ENCODE measurements at places on chromosomes 13 and 19. TPM values are rescaled to one million over a fixed set of nuclear protein-coding genes. Genes with fewer than 3 reads are reported as not detected.

GRCh38 chr19:46393456-46394401 lies 19.6 kb downstream of the CCDC8 start:
- no peaks in the 10 kb centered on the region for H3K27me3 ChIP-seq
- H3K27ac ChIP-seq: no peak overlapping the region
- no peak overlapping the region for H3K4me3 ChIP-seq
- H3K36me3 ChIP-seq: peaks cover 28% of the 10 kb centered on the region

KIRREL2 gene
- not detected for total RNA-seq

C1QTNF9 gene
- total RNA-seq: not detected

GRCh38 chr19:55913643-55914268 lies 18.4 kb downstream of the NLRP13 start:
- H3K27ac ChIP-seq: no peak overlapping the region
- H3K4me1 ChIP-seq: no peaks in the 10 kb centered on the region
- DNase-seq: no peak
- no peak overlapping the region for H3K4me3 ChIP-seq

GRCh38 chr13:106415971-106416370 lies 119.5 kb downstream of the EFNB2 start:
- no peak overlapping the region for H3K4me3 ChIP-seq
- DNase-seq: no peak
- no peaks in the 10 kb centered on the region for H3K36me3 ChIP-seq
- H3K4me1 ChIP-seq: peaks cover 12% of the 10 kb centered on the region

USF2 gene
- total RNA-seq: 105 TPM

ZFP28 gene
- total RNA-seq: 11.1 TPM

GRCh38 chr13:92260363-92260762 lies 861.9 kb downstream of the GPC5 start:
- no peak for DNase-seq
- peaks cover 10% of the 10 kb centered on the region for H3K4me1 ChIP-seq
- H3K4me3 ChIP-seq: no peak overlapping the region
- H3K36me3 ChIP-seq: no peaks in the 10 kb centered on the region
- no peaks in the 10 kb centered on the region for H3K27me3 ChIP-seq

OR7C1 gene
- under 0.01 TPM for total RNA-seq

GRCh38 chr13:91126806-91127205 lies 220.7 kb upstream of the MIR17HG start:
- no peaks in the 10 kb centered on the region for H3K36me3 ChIP-seq
- H3K27ac ChIP-seq: no peak overlapping the region
- no peaks in the 10 kb centered on the region for H3K27me3 ChIP-seq
- no peaks in the 10 kb centered on the region for H3K4me1 ChIP-seq
- DNase-seq: no peak

DNA sequence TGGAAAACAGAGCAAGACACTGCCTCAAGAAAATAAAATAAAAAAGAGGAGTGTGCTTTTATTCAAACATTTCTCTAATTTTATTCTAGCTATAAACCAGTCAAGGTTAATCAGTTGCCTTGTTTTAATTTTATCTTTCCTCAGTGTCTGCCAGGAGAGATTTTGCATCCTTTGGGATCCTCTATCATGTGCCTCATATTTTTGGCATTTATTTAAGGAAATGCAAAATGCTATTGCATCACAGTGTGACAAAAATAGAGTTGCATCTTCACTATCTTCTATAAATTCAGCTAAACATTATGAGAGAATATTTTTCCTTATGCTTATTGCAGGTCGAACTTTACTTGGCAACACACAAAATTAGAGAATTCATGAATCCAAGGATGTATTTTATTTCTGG lies 639.0 kb upstream of the KLF12 start:
- no peak for DNase-seq
- H3K27ac ChIP-seq: no peak overlapping the region
- H3K4me3 ChIP-seq: no peak overlapping the region
- no peaks in the 10 kb centered on the region for H3K36me3 ChIP-seq

DNA sequence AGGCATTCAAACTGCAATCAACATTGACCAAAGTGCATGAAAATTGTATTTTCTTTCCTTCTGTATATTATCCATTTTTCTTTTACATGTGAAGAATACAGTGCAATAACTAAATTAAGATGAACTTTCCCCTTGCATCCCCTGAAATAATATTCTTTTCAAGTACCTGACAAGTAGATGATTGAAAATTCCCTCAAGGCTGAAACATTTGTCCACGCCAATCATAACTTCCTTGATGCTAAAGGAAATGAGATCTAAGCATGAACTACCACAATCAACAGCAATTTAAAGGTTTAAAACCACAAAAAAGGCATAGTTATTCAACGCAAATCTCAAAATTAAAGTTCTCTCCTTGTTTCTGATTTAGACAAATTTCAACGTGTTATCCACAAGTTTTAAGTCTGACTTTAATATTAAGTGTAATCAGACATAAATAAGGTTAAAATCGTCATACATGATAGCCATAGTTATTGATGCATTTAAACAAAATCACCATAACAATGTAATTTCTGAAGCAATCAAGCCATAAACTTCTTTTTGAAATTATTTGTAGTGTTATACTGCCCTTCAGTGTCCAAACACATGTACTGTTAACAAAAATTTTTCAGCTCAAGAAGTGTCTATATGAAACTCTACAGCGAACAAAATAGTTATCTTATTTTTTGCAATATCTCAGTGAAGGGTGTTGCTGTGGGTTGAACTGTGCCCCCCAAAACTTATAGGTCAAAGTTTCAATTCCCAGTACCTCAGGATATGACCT lies 169.5 kb downstream of the DCLK1 start:
- no peaks in the 10 kb centered on the region for H3K27me3 ChIP-seq
- H3K4me3 ChIP-seq: no peak overlapping the region
- no peak overlapping the region for H3K27ac ChIP-seq
- H3K36me3 ChIP-seq: no peaks in the 10 kb centered on the region
- DNase-seq: no peak

DNA sequence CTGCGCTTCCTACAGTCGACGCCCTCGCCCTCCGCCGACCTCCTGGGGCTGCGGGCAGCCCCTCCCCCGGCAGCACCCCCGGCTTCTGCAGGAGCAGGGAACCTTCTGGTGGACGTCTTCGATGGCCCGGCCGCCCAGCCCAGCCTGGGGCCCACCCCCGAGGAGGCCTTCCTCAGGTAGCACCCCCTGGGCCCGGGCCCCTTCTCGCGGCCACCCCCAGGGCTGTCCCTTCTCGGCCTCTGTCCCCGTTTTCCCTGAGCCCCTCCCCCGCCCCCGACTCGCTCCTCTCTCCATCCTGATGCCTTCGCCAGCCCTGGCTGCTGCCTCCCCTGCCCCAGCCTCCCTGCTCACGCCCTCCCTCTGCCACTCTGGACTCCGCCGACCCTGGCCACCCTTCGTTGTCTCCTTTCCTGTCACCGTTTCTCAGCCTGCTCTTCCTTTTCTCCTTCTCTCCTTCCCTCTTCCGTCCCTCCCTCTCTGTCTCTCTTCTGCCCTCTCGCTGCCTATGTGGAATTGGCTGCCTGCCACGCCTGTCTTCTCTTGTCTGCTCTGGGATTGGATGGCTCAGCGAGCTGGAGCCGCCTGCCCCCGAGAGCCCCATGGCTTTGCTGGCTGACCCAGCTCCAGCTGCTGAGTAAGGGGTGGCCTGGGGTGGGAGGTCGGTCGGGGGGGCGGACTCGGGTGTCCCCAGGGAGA lies 11.0 kb downstream of the FUZ start:
- H3K36me3 ChIP-seq: peaks cover 25% of the 10 kb centered on the region
- peak overlapping the region; percentile 40 for H3K4me3 ChIP-seq
- DNase-seq: peak; percentile 98
- H3K27ac ChIP-seq: peak overlapping the region; percentile 81
- H3K27me3 ChIP-seq: no peaks in the 10 kb centered on the region

- H3K27me3 ChIP-seq: no peaks in the 10 kb centered on the region
- H3K27ac ChIP-seq: no peak overlapping the region
- no peak overlapping the region for H3K4me3 ChIP-seq
- H3K36me3 ChIP-seq: no peaks in the 10 kb centered on the region
These were observed 279.1 kb downstream of the FGF9 start for GRCh38 chr13:21949818-21950429.

DNA sequence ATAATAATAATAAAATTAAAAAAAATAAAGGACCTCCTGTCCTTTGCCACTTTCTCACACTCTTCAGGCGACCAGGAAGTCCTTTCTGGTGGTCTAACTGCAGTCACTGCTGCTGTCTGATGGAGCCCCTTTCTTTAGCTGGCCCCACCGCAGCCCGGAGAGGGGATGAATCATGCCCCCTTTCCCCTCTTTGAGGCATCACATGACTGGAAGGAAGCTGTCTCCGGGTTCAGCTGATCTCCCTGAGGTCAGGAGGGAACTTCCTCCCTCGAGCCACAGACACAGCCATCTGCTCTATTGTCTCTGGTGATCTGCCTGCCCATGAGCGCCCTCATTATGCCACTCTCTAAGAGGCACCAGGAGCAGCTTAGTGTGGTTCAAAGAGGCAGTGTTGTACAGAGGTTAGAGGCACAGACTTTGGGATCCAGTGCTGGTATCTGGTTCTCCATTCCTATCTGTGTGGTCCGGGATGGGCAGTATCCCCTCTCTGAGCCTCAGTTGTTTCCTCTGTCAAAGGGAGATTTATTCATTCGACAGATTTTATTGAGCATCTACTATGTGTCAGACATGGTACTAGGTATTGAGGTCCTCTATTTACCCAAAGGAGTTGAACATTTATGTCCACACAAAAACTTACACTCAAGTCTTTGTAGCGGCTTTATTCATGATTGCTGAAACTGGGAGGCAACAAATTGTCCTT lies 30.0 kb downstream of the VAV1 start:
- no peaks in the 10 kb centered on the region for H3K36me3 ChIP-seq
- H3K4me1 ChIP-seq: no peaks in the 10 kb centered on the region
- no peak overlapping the region for H3K4me3 ChIP-seq
- H3K27me3 ChIP-seq: peaks cover 19% of the 10 kb centered on the region
- no peak overlapping the region for H3K27ac ChIP-seq
- peak; percentile 67 for DNase-seq

- DNase-seq: no peak
- H3K27ac ChIP-seq: no peak overlapping the region
- no peaks in the 10 kb centered on the region for H3K27me3 ChIP-seq
These were observed 3.4 kb downstream of the EIF3G start for GRCh38 chr19:10116085-10116865.

All from sigmoid colon (tissue), 7 donors.